ENCODE measurements at places on chromosomes 6 and 20.

DNA sequence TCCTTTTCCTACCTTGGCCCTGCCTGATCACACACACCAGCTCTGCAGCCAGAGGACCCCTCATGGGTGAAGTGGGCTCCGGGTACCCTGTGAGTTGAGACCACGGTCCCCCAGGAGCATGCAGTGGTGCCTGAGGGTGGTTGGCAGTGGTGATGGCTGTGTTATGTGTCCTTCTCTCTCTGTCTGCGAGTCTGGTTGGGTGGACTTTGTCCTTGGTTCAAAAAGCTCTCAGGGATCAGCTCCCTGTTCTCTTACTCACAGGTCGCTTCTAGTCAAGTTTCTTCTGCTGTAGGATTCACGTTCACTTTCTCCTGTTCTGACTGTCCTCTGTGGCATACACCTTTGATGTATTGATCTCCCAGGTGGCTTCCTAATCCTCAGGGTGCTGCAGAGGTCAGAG lies 84.6 kb downstream of the TXNDC5 start:
- DNase-seq: no peak

DNA sequence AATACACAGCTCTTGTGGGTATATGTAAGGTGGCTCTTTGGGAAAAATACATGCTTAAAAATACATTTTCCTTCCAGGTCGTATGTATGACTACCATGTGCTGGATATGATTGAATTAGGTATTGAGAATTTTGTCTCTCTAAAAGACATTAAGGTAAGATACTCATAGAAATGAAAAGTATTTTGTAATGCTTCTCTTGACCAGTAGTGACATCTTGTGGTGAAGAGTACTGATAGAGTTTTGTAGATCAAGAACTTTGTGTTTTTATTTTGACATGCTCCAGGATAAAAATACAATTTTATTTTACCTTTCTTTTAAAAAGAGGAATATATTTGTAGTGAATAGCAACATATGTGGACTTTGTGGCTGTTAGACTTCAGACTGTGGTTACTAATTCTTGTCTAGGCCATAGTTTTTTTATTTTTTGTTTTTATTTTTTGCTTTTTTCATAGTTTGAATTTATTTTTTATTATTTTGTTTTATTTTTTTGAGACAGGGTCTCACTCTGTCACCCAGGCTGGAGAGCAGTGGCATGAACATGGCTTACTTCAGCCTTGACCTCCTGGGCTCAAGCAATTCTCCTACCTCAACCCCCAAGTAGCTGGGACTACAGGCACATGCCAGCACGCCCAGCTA lies 17.9 kb downstream of the RPF2 start:
- no peak for DNase-seq

DNA sequence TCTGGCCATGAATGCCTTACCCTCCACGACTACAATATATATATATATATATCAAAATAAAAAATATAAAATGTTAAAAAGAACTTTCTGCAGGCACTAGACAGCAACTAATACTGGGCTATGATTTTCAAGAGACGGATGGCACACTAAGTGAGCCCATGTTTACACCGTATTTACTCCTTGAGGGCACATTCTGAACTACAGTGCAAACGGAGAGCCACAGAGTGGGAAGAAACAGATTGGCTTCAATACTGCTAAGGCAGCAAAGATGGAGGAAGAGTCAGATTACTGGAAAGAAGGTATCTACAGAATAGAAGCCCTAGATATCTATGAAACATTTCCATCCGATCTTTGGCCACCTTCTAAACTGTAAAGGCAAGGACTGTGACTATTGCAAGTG lies 330.3 kb downstream of the HTR1B start:
- DNase-seq: no peak

DNA sequence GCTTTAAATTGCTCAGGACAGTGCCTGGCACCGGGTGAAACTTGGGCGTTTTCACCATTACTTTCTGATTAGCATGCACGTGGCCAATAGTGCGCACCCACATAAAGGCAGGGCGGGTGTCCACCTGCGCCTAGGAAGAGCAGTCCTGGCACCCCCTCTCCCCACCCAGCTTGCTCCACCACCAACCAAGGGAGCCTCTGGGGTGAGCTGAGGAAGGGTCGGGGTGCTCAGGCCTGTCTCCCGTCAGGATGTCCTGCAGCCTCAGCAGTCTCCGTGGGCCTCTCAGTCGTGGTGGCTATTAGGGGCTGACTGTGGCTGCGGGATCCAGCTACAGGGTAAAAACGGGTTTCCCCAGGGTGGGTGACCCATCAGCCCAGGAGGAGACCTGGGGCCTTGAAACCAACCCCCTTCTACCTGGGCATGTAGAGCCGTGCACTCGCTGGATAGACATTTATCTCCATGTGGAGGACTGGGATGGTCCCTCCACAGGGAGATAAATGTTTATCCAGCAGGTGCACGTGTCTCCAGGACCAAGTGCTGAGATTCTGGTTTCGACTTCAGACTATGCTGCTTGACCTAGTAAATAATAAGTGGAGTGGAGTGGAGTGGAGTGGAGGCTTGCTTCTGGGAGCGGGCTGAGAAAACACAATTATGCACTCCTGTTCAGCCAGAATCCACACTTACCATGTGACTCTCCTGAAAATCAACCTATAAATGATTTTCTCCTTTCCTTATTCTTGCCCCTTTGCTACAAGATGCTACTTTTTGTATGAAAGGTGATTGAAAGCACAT lies 91.1 kb downstream of the ZDHHC14 start:
- no peak for DNase-seq

GRCh38 chr20:4113615-4114603 lies 98.6 kb upstream of the RNF24 start:
- no peak for DNase-seq

DNA sequence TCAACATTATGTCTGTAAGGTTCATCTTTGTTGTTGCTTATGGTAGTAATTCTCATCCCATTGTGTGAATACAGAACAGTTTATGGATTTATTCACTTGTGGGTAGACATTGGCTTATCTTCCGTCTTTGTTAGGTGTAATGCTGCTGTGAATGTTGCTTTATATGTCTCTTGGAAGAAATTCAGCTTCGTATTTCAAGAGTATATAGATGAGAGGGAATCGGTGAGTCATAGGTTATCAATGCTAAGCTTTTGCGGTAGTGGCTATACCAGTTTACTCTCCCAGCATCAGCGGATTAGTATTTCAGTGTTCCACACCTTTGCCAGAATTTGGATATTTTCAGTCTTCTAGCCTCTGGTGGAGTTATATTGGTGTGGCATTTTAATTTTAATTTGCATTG lies 77.8 kb downstream of the ZFAND3 start:
- no peak for DNase-seq

GRCh38 chr6:4474810-4475209 lies 301.4 kb upstream of the CDYL start:
- no peak for DNase-seq

GRCh38 chr6:40788661-40789655 lies 201.8 kb upstream of the LRFN2 start:
- DNase-seq: no peak

DNA sequence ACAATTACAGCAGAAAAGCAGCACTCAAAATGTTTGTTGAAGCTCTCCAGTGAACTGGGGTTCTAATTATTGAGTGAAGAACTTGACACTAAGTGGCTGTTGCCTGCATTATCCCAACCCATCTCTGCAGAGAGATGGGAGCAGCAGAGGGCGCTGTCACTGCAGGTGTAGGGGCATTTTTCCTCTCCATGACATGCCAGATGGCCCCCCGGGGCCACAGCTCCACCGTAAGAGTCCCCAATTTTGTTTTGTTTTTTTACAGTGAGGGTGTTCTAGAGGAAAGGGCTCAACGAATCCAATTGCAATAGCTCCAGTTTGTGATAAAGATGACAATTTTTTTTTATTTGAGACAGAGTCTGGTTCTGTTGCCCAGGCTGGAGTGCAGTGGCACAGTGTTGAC lies 1.9 kb upstream of the FUCA2 start:
- no peak for DNase-seq

DNA sequence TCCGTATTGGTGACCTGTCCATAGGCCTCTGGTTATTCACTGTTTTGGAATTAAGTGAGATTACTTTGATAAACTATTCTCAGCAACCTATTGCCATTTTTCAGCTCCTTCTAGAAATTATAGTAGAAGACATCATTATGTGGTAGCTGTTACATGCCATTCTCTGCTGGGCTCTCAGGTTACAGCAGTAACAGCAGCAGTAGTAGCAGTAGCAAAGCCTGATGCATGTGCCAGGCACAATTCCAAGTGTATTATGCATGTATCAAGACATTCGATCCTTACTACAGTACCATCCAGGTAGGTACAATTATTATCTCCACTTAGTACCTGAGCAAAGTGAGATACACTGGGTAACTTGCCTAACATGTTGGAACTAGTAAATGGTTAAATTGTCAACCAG lies 74.3 kb downstream of the RPS12 start:
- DNase-seq: no peak

- DNase-seq: no peak
Observed at GRCh38 chr6:63576147-63576772, 4.0 kb downstream of the LOC128125822 start.

All from GM04503 (cell line).